ENCODE measurements at places on chromosomes 3 and 15.

DNA sequence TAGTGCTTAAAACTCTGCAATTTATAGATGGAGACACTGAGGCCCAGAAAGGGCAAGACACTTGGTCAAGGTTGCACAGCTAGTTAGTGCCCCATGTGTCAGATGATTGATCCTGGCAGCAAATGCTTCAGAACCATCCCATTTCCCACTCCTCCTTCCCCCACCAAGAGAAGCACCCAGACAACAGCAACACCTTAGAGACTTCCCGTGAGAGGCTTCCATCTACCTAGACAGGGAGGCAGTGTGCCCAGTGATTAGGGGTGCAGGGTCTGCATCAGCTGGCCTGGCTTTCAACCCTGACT, 77.6 kb downstream of the CORO2B start:
- DNase-seq, result no peak

DNA sequence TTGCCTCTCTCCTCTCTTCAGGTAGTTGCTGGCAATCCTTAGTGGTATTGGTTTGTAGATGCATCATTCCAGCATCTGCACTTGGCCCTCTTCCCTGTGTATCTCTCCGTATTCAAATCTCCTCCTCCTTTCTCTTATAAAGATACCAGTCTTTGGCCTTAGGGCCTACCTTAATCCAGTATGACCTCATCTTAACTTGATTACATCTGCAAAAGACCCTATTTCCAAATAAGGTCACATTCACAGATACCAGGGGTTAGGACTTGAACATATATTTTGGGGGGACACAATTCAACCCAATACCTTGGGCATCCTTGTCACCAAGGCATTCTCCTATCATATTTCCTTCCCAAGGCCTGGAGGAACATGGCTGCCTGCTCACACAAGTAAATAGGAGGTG, 22.0 kb upstream of the ABHD2 start:
- DNase-seq, result no peak

GRCh38 chr3:117409701-117410459, 700.3 kb downstream of the TUSC7 start:
- no peak for DNase-seq

GRCh38 chr3:79011821-79012529, 755.8 kb downstream of the ROBO1 start:
- DNase-seq, result no peak

DNA sequence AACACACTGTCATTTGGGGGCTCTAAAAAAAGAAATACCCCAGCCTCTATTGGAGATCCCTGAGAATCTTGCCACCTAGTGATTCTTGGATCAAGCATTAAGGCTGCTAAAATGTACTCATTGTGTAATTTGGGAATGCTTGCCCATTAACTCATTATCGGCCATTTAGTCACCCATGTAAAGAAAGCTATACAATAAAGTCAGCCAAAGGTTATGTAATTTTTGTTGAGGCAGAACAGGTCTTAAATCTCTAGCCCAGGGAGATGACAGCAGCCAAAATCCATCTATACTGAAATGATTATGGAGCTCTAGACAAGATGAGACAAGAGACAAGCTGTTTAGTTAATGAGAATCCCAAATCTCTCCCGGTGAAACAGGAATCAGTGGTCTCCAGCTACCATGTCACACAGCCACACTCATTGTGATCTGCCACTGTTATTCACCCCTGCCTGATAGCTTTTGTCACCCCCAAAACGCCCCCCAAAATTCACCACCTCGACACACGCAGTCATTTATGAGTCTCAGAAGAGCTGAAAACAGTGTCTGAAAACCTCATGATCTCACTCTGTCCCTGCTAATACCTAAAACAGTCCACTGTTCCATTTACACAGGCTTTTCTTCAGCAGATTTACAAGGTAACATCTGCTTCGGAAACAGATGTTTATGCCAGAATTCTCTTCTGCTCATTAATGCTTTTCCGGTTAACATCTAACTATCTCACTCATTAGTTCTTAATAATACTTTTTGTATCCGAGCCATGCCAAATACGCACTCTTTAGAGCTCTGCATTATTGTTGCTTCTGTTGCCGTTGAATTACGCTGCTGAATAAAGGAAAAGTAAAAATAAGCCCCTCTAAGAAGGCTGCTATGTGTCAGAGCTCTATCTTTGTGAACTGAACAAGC, 138.5 kb downstream of the RORA start:
- DNase-seq, result no peak

DNA sequence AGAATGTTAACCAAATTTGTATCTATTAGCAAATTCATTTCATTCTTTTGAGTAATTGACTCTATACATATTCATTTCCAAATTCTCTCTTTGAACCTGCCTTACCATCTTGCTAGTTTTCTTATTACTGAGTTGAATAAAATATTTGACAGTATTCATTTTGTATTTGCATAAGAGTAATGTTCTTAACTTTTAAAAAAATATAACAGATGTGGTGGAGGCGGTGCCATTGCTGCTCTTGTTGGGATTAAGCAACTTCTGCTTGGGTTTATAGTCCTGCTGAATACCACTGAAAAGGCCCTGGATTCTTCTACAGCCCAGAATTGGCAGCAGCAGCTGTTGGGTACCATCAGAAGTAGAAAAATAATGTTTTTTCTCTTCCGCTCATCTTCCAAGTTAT, 148.9 kb upstream of the PEX5L start:
- no peak for DNase-seq

Data from fibroblast of the aortic adventitia (primary cell).